ENCODE measurements at places on chromosomes 13 and 19.
A peak's percentile ranks its signal among the peaks of the same experiment; 100 is the strongest.

DNA sequence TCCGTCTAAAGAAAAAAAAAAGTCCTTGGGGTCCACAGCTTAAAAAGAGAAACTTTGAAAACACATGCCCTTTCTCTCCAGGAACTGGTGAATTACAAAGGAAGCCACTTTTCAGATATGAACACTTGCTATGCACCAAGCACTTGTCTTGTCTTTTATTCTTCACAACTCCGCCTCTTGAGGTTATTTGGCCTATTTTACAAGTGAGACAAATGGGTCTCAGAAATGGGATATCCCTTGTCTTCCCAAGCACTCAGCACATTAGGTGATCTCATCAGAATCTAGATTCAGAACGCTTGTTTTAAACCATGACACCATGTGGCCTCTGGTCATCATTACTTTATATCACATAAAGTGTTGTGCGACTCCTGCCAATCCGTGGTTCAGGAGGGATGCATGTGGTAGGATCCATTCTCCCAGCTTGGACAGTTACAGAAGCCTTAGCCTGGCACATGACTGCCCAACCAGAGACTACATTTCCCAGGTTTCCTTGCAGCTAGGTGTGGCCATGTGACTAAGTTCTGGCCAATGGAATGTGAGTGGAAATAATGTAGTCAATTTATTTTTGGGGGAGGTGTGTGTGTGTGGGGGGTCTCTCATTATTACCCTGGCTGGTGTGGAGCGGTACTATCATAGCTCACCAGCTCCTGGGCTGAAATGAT, 13.9 kb downstream of the TSKS start:
- peak; percentile 29 for DNase-seq

DNA sequence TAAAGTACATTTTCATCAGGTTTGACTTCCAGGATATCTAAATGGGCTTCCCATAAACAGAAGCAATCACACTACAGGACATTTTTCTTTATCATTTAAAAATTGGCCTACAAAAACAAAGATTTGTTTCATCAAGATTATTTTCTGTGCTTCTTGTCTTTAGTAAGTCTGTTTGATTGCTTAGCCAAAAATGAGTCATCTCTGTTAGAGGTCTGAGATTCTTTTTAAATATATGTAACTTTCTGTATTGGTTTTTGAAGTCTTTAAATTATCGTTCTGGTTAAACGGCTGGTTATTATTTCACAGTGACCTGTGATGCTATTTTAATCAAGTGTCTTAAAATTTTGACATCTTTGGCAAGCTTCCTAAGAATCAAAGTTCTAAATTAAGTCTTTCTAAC, 62.7 kb downstream of the SLITRK1 start:
- DNase-seq: peak; percentile 4

DNA sequence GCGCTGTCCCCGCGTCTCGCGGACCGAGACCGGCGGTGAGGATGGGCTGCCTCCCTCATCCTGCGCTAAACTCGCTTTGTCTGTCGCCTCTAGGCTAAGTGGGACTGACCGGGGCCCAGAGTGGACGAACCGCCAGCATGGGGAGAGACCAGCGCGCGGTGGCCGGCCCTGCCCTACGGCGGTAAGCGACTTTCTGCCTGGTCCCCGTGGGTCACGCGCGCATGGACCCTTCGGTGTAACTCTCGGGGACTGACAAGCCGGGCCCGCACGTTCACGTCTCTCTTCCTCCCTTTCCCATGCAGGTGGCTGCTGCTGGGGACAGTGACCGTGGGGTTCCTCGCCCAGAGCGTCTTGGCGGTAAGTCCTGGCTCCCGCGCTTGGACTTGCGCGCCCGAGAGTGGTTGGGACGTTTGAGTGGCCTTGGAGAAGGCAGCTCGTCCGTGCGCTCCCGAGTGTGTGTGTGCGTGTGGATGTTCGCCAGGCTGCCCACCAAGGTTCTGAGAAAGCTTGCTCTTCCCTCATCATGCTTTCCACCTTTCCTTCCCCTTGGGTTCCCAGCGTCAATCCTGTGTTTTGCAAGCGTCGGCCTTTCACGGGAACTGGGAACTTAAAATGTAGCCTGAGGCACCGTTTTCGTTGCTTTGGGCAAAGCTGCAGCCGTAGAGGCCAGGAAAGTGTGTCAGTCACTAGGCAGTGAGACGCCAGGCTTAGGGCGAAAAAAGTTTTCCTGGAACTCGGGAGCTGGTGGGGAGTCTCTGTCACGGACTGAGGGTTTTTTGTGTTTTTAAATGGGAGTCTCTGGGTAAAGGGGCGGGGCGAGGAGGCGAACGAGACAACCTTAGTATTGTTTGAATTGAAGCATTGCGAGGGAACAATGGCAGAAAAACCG, 927 bp downstream of the COL4A2 start:
- peak; percentile 53 for DNase-seq

GRCh38 chr19:15181394-15181793, 19.4 kb downstream of the NOTCH3 start:
- DNase-seq: no peak

GRCh38 chr19:2567580-2567979, 91.7 kb downstream of the GADD45B start:
- DNase-seq: no peak

Data from myocyte (in vitro differentiated cells).